ENCODE measurements at places on chromosomes 3 and 15. TPM values are rescaled to one million over a fixed set of nuclear protein-coding genes. Genes with fewer than 3 reads are reported as not detected.

Gene XRN1
- total RNA-seq = 59.7 TPM

Gene TMC3
- not detected for total RNA-seq

Gene RTP3
- total RNA-seq = not detected

Gene B3GNT5
- total RNA-seq = 43.6 TPM

Gene PLCB2
- total RNA-seq = 37.3 TPM

Gene RBP2
- total RNA-seq = not detected

DNA sequence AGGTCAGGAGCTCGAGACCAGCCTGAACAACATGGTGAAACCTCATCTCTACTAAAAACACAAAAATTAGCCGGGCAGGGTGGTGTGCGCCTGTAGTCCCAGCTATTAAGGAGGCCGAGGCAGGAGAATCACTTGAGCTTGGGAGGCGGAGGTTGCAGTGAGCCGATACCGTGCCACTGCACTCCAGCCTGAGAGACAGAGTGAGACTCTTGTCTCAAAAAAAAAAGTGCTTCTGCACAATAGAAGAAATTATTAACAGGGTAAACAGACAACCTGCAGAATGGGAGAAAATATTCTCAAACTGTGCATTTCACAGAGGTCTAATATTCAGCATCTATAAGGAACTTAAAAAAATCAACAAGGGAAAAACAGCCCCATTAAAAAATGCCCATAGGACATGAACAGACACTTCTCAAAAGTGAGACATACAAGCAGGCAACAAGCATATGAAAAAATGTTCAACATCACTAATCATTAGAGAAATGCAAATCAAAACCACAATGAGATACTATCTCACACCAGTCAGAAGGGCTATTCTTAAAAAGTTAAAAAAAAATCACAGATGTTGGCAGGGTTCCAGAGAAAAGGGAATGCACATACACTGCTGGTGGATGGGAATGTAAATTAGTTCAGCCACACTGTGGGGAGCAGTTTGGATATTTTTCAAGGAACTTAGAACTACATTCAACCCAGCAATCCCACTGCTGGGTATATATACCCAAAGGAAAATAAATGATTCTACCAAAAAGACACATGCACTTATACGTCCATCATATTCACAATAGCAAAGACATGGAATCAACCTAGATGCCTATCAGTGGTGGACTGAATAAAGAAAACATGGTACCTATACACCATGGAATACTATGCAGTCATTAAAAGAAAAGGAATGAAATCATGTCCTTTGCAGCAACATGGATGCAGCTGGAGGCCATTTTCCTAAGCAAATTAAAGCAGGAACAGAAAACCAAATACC, 75.5 kb downstream of the MSL2 start:
- no peaks in the 10 kb centered on the region for H3K4me1 ChIP-seq
- H3K36me3 ChIP-seq = peaks cover 21% of the 10 kb centered on the region
- no peak overlapping the region for H3K27ac ChIP-seq
- H3K4me3 ChIP-seq = no peak overlapping the region

- H3K27ac ChIP-seq = no peak overlapping the region
- H3K27me3 ChIP-seq = peaks cover 83% of the 10 kb centered on the region
- H3K4me3 ChIP-seq = no peak overlapping the region
- no peak for DNase-seq
- no peaks in the 10 kb centered on the region for H3K4me1 ChIP-seq
Measured at GRCh38 chr15:73899197-73900094, 26.1 kb downstream of the TBC1D21 start.

DNA sequence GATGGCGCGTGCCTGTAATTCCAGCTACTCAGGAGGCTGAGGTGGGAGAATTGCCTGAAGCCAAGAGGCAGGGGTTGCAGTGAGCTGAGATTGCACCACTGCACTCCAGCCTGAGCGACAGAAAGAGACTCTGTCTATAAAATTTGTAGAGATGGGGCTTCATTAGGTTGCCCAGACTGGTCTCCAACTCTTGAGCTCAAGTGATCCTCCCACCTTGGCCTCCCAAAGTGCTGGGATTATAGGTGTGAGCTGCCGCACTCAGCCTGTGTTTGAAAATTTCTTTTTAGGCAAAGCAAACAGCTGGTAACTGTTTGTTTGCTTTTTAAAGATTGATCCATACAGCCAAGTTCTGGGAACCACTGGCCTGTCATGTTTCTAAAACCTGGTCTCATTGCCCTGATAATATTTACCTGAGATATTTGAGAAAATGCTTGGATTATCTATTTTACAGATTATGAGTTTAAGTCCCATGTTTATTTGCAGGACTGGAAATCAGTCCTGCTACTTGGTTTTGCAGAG, 64.2 kb upstream of the LMOD3 start:
- no peak for DNase-seq
- peaks cover 14% of the 10 kb centered on the region for H3K4me1 ChIP-seq
- H3K27ac ChIP-seq = no peak overlapping the region
- H3K4me3 ChIP-seq = no peak overlapping the region
- no peaks in the 10 kb centered on the region for H3K27me3 ChIP-seq

DNA sequence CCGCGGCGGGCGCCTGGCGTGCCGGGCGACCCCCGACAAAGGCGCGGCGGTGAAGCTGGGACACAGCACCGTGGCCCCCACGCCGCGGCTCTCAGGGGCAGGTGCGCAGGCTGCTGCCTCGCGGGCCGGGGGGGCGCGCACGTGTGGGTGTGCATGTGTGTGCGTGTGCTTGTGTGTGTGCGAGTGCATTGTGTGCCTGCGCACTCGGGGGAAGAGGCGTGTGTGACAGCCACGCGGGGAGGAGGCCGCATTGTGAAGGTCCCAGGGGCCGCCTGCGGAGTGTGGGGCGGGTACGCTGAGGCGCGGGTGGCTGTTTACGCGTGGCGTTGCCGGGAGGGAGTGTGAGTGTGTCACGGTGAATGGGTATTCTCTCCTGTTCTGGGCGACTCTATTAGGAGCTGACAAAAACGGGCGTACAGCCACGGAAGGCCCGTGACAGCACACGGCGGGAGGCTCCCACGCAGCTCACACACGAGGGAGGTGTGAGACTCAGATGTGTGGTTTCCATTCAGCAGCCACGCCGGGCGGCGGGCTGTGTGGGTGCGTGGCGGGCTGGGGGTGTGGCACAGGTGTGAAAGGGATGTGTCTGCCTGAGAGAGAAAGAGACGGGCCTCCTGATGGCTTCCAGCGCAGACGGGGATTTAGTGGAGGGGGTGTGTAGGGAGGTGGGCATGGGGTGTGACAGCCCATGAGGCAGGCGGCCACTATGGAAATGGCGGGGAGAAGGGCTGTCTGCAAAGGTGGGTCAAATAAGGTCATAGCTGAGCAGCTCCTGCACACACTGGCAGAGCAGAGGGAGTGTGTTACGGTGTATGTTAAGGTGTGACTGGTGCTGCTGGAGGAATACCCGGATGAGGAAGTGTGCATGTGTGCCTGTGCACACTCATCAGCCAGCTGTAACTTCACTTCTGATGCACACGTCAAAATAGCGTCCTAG, 750 bp downstream of the PODXL2 start:
- H3K4me3 ChIP-seq = peak overlapping the region; percentile 73
- H3K27me3 ChIP-seq = peaks cover 53% of the 10 kb centered on the region
- no peak overlapping the region for H3K27ac ChIP-seq
- H3K36me3 ChIP-seq = peaks cover 21% of the 10 kb centered on the region
- DNase-seq = no peak

- DNase-seq = no peak
- no peak overlapping the region for H3K4me3 ChIP-seq
- H3K27ac ChIP-seq = no peak overlapping the region
- no peaks in the 10 kb centered on the region for H3K27me3 ChIP-seq
- H3K36me3 ChIP-seq = no peaks in the 10 kb centered on the region
- H3K4me1 ChIP-seq = peaks cover 7% of the 10 kb centered on the region
Measured at GRCh38 chr15:57870667-57871066, 164.2 kb downstream of the POLR2M start.

GRCh38 chr3:170033489-170033888, 4.3 kb upstream of the GPR160 start:
- DNase-seq = no peak
- H3K4me3 ChIP-seq = no peak overlapping the region
- H3K27ac ChIP-seq = no peak overlapping the region
- peaks cover 6% of the 10 kb centered on the region for H3K4me1 ChIP-seq
- no peaks in the 10 kb centered on the region for H3K27me3 ChIP-seq
- H3K36me3 ChIP-seq = peaks cover 12% of the 10 kb centered on the region

GRCh38 chr15:26516102-26516980, 256.5 kb downstream of the GABRB3 start:
- no peaks in the 10 kb centered on the region for H3K36me3 ChIP-seq
- no peak for DNase-seq
- H3K4me1 ChIP-seq = no peaks in the 10 kb centered on the region
- no peaks in the 10 kb centered on the region for H3K27me3 ChIP-seq

DNA sequence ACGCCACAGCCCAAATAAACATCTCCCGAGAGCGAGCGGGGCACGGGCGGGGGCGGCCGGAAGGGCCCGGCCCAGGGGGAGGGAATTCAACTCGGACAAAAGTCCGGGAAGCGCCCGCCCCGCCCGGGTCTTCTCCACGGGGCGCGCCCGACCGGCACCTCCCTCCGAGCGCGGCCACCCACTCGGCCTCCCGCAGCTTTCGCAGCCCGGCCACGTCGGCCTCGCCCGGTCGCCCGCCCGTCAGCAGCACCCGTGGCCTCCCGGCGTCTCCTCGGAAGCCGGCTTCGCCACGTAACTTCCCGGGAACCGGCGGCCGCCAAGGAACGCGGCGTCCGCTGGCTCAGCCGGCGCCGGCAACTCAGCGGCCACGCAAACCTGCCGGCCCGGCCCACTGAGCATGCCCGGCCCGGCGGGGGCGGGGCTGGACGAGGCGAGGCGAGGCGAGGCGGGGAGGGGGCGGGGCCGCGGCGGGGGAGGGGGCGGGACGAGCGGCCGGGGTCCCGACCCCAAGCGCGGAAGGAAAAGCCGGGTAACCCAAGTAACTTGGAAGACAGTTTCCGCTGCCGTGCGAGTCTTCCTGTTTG, at the start of gene TJP1:
TSS of gene TJP1 (minus strand) at position 369 of the 584 bp plus-strand sequence. CDS start 440 bp downstream, outside the sequence.
- H3K27ac ChIP-seq = peak within 1 kb of the TSS; percentile 30
- no peaks in the 10 kb centered on the region for H3K27me3 ChIP-seq
- H3K4me1 ChIP-seq = no peaks in the 10 kb centered on the region
- DNase-seq = peak; percentile 69

DNA sequence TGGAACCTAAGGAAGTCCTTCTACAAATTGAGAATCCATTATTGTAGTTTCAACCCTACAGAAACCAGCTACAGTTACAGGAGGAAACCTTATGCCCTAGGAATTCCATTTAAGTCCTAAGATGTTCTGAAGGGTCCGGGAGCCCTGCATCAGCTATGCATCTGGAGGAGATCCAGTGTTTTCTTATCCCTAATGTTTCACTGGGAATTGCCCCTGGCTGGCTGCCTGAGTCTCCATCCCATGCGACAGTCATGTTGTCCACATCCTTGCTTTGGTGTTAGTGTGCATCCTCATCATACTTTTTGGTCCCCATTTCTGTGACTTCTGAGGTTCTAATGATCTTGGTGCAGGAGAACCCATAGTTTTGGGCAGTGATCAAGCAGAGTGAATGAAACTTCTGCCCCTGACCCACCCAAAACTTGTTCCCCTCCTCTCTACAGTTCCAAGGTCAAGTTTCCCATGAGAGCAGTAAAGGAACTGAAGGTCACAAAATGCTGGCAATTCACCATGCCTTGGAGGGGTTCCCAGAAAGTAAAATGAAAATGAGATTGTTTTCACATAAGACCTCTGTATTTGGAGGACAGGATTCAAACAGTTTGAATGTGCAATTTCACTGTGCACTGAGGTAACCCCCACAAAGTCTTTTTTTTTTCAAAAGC, 121.9 kb upstream of the PHLDB2 start:
- no peak for DNase-seq
- H3K4me3 ChIP-seq = no peak overlapping the region
- H3K27me3 ChIP-seq = no peaks in the 10 kb centered on the region
- H3K36me3 ChIP-seq = peaks cover 8% of the 10 kb centered on the region
- H3K4me1 ChIP-seq = peaks cover 77% of the 10 kb centered on the region

- H3K4me3 ChIP-seq = no peak overlapping the region
- H3K4me1 ChIP-seq = peaks cover under 1% of the 10 kb centered on the region
- H3K27ac ChIP-seq = no peak overlapping the region
- no peaks in the 10 kb centered on the region for H3K36me3 ChIP-seq
- H3K27me3 ChIP-seq = peaks cover 18% of the 10 kb centered on the region
Measured at GRCh38 chr15:66021496-66022162, 152.3 kb downstream of the RAB11A start.

DNA sequence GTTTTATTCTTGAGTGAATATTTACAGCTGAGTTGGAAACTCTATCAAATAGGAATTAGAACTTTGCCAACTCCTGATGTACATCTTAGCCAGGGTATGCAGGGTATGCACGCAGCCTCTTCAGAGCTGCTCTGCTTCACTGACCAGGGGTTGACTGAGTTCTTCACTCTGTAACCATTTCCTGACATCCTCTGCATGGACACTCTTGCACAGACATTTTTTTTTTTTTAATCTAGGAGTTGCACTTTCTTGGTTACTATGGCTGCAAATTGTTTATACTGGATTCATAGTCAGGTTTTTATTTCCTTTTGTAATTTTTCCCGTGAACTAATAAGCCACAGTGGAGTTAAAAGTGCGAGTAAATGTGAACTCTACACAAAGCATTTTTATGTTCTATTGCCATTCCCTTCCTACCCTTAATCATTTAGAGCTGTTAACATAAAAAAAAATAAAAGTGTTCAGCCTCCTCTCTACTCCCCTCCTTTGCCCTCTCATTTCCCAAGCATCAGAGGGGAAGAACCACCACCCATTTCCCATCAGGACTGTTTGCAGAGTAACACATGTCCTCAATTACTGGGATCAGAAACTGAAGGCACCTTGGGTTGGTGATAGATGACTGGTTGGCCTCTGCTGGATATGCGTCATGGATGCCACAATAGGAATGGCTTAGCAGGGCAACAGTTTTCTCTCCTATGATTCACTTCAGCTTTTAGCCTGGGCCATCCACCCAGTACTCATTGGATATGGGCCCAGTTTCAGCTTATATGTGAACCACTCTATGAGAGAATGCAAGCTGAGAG, 54.0 kb downstream of the DUT start:
- H3K27ac ChIP-seq = no peak overlapping the region
- H3K27me3 ChIP-seq = no peaks in the 10 kb centered on the region
- DNase-seq = no peak
- no peaks in the 10 kb centered on the region for H3K4me1 ChIP-seq

- no peak overlapping the region for H3K27ac ChIP-seq
- no peaks in the 10 kb centered on the region for H3K36me3 ChIP-seq
- H3K4me1 ChIP-seq = no peaks in the 10 kb centered on the region
- H3K27me3 ChIP-seq = no peaks in the 10 kb centered on the region
- H3K4me3 ChIP-seq = no peak overlapping the region
- no peak for DNase-seq
Measured at GRCh38 chr3:160280836-160281235, 55.6 kb downstream of the C3orf80 start.

DNA sequence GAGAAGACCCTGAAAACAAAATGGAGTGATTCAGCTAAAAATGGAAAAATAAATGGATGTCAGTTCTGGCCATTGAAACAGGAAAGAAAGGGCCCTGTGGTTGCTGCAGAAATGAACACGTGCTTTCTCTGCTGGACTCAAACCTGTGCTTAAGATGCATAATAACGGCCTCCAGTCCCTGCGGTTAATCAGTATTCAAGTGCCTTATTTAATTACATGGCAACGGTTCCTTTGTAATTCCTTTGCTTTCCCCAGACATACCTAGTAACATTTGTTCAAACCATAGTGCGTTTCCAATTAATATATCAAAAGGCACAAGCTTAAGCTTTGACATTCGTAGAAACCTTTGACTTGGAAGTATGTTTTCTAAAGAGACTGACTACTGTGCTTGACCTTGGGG, 428.3 kb downstream of the GABRG3 start:
- H3K4me3 ChIP-seq = no peak overlapping the region
- no peak overlapping the region for H3K27ac ChIP-seq
- no peaks in the 10 kb centered on the region for H3K4me1 ChIP-seq
- no peaks in the 10 kb centered on the region for H3K27me3 ChIP-seq
- H3K36me3 ChIP-seq = no peaks in the 10 kb centered on the region

All from Calu3 (cell line).